ENCODE measurements at places on chromosomes 5 and 9.

DNA sequence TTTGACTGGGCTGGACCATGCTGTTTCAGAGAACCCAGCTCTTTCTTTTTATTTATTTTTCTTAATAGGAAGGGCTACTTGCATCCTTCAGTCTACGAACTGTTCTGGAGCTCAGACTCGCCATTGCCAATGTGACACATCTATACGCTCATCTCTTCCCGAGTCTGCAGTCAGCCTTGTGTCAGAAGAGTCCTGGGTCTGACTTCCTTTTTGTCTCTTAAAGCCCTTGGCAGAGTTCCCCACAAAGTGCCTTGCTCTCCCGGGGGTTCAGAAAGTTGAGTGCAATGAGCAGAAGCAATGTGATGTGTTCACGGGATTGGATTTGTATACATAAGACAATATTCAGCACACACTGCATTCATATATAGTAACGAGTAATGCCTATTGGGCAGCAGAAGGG lies 140.4 kb downstream of the ATPSCKMT start:
- DNase-seq, result no peak

DNA sequence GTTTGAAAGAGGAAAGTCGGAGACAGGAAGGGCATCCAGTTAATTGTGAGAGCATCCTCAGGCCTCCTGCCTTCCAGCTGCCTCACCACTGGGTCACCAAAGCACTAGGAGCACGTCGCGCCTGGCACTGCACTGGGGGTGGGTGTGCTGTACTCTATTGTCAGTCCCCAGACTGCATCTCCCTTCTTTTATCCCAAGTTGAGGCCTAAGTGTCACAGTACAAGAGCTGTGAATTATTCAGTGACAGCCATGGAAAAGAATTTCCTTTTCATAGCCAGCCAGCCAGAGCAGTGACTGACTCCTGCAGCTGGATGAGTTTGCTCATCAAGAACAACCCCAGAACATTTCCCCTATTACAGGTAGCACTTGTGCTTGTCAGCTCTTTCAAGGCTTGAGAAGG lies 16.3 kb downstream of the CLTA start:
- no peak for DNase-seq

DNA sequence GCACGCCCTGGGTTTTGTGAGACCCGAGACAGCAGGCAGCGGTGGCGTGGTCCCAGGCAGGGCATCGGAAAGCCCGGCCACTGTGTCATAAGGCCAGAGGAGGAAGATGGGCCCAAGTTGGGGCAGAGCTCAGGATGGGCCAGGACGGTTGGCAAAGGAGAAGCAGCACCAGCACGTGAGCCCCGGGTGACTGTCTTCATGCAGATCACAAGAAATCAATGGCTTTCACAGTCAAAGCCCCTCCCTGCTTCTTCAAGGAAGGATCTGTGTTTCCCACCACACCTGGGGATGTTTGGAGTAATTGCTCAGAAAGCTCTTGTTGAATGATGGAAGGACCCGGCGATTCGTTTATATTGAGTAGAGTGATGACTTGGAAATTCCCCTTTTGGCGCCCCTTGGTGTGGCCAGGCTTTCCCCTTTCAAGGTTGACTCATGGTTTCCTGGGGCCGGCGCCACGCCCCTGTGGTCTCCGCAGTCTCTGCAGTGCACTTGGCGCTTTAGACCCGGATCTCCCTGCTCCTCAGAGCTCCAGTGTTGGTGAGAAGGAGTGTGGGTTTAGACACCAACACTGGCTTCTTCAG lies 52.1 kb downstream of the IL31RA start:
- DNase-seq, result peak; percentile 31

DNA sequence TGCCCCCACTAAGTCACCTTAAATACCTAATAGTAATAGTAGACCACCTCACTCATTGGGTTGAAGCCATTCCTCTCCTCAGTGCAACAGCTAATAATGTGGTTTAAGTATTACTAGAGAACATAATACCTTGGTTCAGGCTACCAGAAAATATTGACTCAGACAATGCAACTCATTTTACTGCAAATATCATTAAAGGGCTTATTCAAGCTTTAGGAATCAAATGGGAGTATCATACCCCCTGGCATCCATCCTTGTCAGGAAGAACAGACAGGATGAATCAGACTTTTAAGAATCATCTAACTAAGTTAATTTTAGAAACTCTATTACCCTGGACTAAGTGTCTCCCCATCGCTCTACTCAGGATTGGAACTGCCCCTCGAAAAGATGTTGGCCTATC lies 6.8 kb upstream of the RNF180 start:
- DNase-seq, result no peak

GRCh38 chr5:38431242-38431853 lies 125.1 kb downstream of the LIFR start:
- DNase-seq, result no peak

GRCh38 chr9:77585335-77585786 lies 62.8 kb downstream of the GNA14 start:
- DNase-seq, result no peak

GRCh38 chr9:121038362-121038761 lies 11.7 kb downstream of the C5 start:
- DNase-seq, result no peak

GRCh38 chr9:27348785-27349697 lies 52.1 kb upstream of the EQTN start:
- no peak for DNase-seq

- DNase-seq, result no peak
These were observed 72.8 kb downstream of the ERBIN start for GRCh38 chr5:65999061-65999723.

DNA sequence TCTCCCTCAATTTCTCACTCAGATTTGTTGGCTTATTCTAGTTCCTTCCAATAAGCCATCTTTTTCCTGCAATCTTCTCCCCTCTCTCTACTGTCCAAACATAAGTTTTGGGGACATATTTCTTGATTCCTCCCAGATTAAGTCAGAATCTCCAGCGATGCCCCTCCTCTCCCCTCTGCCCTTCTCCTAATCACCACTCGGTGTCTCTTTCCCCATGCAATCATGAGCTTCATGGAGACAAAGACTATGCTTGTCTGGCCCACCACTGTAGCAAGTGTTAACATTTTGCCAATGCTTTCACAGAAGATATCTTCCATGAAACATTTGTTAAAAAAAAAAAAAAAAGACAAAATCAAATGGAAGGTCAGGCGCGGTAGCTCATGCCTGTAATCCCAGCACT lies 42.4 kb downstream of the PDE6A start:
- no peak for DNase-seq

Data from activated T-helper 1 cell treated with anti-CD3 and anti-CD28 coated beads, Interleukin-2, amount 50 U/mL, for 16 hours (primary cell).